ENCODE measurements at places on chromosomes 1 and 21.

DNA sequence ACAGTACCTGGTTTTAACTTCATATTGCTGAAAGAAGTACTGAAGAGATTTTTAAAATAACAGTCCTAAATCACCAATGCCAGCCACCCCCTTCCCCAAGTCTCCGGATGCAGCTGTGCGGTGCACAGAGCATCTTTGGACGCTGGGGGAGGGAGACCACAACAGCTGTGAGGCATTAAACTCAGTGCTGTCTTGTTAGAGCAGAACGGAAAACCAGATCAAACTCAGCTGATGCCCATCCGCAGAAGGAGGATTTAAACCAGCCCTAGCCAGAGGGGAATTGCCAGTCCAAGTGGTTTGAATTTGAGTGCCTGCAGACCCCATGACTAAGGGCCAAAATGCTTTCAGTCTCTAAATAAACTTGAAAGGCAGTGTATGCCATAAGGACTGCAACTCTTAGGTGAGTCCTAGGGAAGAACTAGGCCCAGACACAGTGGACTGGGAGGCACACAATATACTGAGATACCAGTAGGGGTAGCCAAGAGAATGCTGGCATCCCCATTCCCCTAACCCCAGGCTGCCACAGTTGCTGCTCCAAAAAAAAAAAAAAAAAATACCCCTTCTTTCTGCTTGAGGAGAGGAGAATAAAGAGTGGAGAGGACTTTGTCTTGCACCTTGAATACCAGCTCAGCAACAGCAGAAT lies 576.2 kb downstream of the NEGR1 start:
- no peak for DNase-seq

GRCh38 chr21:43362915-43363314 lies 64.0 kb downstream of the SIK1 start:
- no peak for DNase-seq

DNA sequence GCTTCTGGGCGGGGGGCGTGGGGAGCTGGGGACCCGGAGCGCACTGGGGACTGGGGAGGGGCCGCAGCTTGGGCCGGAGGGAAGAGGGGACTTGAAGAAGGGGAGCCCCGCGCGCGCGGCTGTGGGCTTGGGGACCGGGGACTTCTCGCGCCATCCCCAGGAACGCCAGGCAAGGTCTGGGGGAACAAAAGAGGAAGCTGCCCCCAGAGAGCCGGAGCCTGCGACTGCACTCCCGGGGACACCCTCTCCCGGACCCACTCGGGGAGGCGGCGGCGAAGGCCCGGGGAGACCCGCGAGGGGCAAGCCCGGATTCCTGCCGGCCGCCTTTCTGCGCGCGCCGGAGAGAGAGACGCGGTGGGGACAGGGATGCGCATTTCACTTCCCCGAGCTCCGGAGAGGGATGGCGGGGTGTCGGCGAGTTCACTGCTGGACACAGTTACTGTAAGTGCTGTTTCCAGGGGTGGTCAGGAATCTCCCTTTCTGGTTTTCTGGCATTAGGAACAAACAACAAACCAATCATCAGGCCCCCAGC lies 732 bp downstream of the ABCG1 start:
- no peak for DNase-seq

DNA sequence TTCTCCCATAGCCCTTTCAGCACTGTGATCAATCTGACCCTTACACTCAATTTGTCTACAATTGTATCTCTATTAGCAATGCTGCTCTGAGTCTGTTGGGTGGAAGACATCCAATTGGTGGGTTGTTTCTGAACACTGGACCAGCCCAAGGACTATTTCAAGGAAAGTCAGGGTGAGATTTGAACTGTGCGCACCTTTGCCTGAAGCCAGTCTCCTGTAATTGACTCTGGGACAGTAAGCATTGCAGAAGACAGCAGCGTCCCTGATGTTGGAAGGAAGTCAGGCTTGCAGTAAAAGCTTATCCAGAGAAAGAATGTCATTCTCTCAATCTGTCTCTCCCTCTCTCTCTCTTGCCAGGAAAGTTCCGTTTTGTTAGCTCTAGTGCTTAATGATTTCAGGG lies 233.9 kb downstream of the KIF26B start:
- no peak for DNase-seq

DNA sequence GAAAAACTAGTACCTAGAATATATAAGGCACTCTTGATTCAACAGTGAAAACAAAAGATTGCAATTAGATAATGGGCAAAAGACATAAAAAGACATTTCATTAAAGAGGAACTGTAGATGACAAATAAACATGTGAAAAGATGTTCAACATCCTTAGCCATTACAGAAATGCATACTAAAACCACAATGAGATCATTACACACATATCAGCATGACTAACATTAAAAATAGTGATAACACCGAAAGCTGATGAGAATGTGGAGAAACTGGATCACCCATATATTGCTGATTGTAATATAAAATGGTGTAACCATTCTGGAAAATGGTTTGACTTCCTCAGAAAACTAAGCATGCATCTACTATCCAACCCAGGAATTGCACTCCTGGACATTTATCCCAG lies 340.3 kb downstream of the SEC16B start:
- DNase-seq, result no peak
